ENCODE measurements at places on chromosomes 12 and 14.

- DNase-seq: no peak
These were observed 36.0 kb downstream of the SLC8A3 start for GRCh38 chr14:70152704-70153103.

- no peak for DNase-seq
These were observed 22.7 kb upstream of the PPM1A start for GRCh38 chr14:60226298-60226697.

GRCh38 chr12:128449146-128449894 lies 182.3 kb downstream of the TMEM132C start:
- no peak for DNase-seq

DNA sequence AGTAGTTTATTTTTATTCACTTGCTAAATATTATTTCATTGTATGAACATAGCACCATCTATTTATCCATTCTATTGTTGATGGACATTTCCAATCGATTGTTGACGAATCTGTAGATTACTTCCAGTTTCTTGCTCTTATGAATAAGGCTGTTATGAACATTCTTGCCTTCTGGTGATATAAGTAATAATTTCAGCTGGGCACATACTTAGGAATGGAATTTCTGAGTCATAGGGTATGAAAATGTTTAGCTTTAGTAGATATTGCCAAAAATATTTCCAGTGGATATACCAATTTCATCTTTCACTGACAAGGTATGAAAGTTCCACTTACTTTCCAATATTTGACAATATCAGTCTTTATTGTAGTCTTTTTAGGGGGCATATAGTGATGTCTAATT lies 468.5 kb downstream of the ETNK1 start:
- no peak for DNase-seq

- DNase-seq: no peak
These were observed 32.2 kb upstream of the IGF1 start for GRCh38 chr12:102512523-102512922.

GRCh38 chr12:72618764-72619163 lies 346.6 kb downstream of the TRHDE start:
- DNase-seq: no peak

Measured in T-cell (primary cell).